ENCODE measurements at places on chromosomes 12 and 14. TPM values are rescaled to one million over a fixed set of nuclear protein-coding genes. Genes with fewer than 3 reads are reported as not detected.

MEG3 gene
- 0.22 TPM for total RNA-seq

NUAK1 gene
- total RNA-seq, result 18.8 TPM

TMEM106C gene
- 24.0 TPM for total RNA-seq

AMDHD1 gene
- total RNA-seq, result not detected

CLEC2A gene
- total RNA-seq, result not detected

DYRK4 gene
- total RNA-seq, result 6.7 TPM

SLC17A8 gene
- total RNA-seq, result 0.25 TPM

CEBPE gene
- not detected for total RNA-seq

PTPRO gene
- 32.5 TPM for total RNA-seq

OR8S1 gene
- total RNA-seq, result not detected

CLEC1B gene
- not detected for total RNA-seq

FAM222A gene
- 18.1 TPM for total RNA-seq

KDM2B gene
- 64.3 TPM for total RNA-seq

PPP4R3A gene
- total RNA-seq, result 99.4 TPM

HCAR3 gene
- not detected for total RNA-seq

OR6C2 gene
- not detected for total RNA-seq

NTS gene
- 2.3 TPM for total RNA-seq

CDH24 gene
- total RNA-seq, result 164 TPM

DCP1B gene
- total RNA-seq, result 14.2 TPM

All from glutamatergic neuron (in vitro differentiated cells).